ENCODE measurements at places on chromosomes 2 and 18.

GRCh38 chr2:17594533-17595401 lies 54.3 kb downstream of the VSNL1 start:
- DNase-seq, result no peak

- no peak for DNase-seq
These were observed 7.9 kb downstream of the TUBB6 start for GRCh38 chr18:12315911-12316310.

GRCh38 chr2:217790681-217791392 lies 212.0 kb downstream of the TNS1 start:
- DNase-seq, result no peak

DNA sequence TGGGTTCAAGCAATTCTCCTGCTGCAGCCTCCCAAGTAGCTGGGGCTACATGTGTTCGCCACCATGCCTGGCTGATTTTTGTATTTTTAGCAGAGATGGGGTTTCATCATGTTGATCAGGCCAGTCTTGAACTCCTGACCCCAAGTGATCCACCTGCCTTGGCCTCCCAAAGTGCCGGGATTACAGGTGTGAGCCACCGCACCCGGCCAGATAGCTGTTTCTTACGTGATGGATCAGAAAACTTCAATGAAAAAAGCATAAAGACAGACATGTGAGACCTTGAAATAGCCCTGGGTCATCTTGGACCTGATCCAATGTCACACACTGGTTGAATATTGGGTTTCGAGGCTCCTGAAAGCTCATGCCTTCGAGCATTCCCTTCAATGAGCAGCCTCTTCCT lies 66.7 kb upstream of the RTN4 start:
- no peak for DNase-seq

- peak; percentile 46 for DNase-seq
These were observed 26.3 kb downstream of the DHRS9 start for GRCh38 chr2:169095621-169096105.

GRCh38 chr2:169598982-169599381 lies 14.8 kb downstream of the PPIG start:
- DNase-seq, result no peak

DNA sequence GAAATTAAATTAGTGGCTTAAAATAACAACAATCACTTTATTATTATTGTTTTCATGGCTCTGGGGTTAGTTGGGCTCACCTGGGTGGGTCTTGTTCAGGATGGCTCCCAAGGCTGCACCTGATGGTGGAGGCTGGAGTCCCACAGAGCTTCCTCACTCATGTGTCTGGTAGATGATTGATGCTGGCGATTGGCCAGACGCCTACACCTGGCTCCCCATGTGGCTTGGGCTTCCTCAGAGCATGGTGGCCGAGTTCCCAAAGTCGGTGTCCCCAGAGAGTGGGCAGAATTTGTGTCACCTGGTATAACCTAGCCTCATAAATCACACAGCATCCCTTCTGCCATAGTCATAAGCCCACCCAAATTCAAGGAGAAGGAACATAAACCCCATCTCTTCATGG lies 18.2 kb downstream of the DBI start:
- no peak for DNase-seq

DNA sequence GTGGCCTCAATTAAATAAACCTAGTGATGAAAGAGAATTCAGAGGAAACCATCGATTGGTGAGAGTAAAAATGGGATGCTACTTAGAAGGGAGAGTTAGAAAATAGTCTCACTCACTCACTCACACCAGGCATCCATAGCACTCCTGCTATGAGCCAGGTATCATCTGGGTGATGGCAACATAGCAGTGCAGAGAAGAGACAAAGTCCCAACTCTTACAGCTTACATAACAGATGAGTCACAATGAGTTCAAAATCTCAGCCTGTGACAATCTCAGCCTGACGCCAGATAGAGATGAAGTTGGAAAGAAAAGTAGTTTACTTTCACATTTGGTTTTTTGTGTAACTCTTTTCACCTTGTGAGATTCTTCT lies 55.4 kb upstream of the THOC1 start:
- DNase-seq, result no peak

GRCh38 chr2:11128243-11128951 lies 26.9 kb upstream of the SLC66A3 start:
- DNase-seq, result no peak

DNA sequence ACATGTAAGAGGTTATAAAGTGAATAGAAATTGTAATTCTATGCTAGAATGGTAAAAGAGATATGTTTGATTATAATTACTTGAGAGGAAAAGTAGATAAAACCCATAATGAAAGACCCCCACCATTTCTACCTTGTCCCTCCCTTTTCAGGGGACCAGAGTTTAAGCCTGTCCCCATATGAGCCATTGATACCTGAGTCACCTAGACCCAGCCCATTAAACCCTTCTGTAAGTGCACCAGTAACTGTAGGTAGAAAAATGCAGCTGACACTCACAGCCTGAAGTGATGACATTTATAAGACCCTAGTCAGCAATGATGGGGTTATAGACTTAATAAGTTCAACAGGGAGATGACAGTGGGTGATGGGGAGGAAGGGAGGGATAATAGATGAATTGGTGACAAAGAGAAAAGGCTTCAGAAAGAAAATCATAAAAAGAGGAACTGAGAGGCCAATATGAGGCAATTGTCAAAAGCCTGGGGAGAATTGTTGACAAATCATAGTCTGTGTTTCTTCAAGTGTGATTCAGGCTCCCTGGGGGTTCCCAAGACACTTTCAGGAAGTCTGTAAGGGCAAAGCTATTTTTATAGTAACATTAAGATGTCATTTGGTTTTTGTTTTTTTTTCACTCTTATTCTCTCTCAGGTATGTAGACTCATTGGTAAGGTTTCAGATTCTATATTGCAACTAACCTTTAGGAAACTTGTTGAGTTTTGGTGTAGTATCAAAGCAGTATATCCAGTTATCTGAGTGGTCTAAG lies 544.2 kb downstream of the SATB2 start:
- no peak for DNase-seq

- no peak for DNase-seq
These were observed 24.8 kb downstream of the TNS1 start for GRCh38 chr2:217977840-217978535.

DNA sequence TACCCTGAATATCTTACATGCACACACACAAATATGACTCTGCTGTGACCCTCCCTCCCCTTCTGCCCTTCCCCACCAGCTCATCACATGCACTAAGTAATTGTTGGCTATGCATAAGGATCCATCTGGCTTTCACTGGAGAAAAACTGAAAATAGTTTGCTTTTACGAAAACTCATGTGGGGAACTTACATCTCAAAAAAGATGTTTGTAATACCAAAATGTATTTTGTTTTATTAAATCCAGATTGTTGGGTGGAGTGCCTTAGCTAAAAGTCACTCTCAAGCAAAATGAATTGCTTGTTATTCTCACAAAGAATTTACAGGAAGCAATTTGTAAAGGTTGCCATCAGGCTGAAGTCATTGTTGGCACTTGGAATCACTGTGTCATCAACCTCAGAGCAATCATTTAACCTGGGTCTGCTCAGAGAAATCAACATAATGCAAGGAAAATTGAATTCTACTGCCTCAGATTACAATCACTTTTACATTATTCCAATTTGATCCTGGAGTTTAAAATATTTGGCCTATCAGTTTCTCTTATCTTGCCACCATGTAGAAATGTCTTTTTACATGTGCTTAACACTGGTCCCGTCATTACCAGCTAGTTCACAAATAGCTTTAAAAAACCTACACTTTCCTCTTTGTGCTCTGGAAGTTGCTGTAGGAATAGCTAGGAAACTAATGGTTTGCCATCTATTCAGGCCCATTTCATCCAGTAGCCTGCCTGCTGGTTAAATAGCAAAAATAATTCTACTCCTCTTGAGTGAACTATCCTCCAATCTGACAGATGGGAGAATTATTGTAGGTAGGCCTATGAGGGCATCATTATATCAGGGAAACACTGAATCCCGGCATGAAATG lies 90.3 kb upstream of the TMEM17 start:
- DNase-seq, result peak; percentile 89

DNA sequence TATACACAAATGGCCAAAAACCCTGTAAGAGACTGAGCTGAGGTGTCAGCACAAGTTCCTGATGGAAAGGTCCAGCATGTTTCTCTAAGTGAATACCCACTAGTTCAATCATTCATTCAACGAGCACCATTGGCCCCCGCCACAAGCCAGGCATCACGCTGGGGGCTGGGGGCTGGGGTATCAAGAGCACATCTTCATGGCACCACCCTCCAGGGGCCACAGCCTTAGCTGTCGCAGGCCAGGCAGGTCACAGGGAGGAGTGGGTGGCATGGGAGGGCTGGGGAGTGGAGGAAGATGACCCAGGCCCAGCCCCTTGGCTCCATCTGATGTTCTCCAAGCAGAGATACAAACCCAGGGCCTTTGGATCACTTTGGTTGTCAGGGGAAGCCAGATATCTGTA lies 97.9 kb downstream of the ACKR3 start:
- no peak for DNase-seq

DNA sequence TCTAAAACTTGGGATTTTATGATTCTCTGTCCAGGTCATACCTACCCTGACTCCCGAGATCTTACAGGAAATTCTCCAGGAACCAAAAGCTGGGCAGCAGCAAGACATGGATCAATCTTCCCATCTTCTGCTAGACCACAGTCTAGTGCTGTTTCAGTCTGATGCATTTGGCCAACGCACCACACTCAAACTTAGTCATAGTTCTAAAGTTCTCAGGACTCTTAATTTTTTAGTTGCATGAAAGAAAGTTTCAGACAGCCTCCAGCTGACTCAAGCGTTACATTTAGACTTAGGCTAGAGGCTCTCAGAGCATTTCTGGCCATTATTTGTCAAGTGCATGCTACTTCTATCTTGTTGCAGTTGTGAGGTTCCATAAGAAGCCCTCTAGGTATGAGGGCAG lies 230.1 kb upstream of the CCDC150 start:
- DNase-seq, result no peak

- DNase-seq, result no peak
These were observed 91.0 kb upstream of the LCLAT1 start for GRCh38 chr2:30356071-30356470.

DNA sequence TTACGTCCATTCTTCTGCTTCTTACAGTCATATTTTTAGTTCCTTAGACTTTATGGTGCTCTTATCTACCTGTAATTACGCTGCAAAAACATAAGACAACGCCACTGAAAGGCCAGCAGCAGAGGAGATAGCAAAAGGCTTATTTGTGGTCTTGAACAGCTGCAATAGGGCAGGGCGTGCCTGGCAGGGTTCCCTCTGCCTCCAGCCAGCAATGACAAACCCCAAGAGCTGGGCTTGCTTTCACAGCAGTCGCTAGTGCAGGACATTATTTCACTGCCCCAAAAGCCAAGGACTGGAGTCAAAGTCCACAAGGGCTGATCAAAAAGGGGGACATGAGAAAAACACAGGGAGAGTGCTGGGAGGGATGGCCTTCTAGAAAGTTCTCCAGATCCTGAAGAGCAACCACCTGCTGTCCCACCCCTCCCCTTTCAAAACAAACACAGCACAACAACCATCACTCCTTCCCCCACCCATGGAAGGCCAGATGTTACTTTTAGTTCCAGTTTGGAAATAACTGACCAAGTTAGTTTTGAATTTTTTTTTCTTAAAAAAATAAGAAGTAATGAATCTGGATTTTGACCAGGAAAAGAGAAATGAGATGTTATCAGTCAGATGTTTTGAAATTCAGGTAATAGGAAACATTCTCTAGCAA lies 127.8 kb downstream of the RBMS1 start:
- no peak for DNase-seq

GRCh38 chr2:40095000-40095399 lies 315.9 kb upstream of the THUMPD2 start:
- no peak for DNase-seq

GRCh38 chr2:231707625-231707926 lies 749 bp upstream of the PTMA start:
- no peak for DNase-seq

- no peak for DNase-seq
These were observed 109.0 kb downstream of the COL6A3 start for GRCh38 chr2:237304763-237305514.

DNA sequence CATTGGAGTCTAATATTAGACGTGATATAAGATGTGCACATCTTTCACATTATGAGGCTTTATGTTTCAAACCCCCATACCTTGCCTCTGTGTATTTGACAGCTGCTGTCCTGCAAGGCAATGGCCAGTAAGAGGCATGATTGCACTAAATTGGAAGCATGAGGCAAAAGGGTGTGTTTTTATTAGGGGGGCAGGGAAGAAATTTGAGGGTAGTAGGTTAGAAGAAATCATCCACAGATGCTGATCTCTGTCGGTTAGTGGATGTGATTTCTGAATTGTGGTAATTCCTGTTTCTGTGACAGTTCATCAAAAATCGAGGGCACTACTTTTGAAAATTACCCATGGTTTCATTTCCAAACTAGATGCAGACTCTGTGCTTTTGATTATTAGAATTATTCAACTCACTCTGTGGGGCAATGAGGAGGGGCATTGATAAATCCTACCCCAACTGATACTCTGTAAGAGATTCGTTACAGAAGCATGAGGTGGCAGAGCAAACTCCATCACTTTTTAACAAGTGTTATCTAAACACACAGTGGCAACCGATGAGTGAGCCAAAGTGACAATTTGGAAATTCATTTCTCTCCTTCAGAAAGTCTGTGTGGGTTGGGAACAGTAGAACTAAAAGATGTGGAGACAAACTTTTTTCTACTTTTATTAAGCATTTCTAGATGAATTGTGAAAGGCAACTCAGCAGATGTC lies 453.0 kb downstream of the ARHGAP15 start:
- DNase-seq, result no peak

GRCh38 chr18:34098109-34098508 lies 126.6 kb downstream of the NOL4 start:
- no peak for DNase-seq

DNA sequence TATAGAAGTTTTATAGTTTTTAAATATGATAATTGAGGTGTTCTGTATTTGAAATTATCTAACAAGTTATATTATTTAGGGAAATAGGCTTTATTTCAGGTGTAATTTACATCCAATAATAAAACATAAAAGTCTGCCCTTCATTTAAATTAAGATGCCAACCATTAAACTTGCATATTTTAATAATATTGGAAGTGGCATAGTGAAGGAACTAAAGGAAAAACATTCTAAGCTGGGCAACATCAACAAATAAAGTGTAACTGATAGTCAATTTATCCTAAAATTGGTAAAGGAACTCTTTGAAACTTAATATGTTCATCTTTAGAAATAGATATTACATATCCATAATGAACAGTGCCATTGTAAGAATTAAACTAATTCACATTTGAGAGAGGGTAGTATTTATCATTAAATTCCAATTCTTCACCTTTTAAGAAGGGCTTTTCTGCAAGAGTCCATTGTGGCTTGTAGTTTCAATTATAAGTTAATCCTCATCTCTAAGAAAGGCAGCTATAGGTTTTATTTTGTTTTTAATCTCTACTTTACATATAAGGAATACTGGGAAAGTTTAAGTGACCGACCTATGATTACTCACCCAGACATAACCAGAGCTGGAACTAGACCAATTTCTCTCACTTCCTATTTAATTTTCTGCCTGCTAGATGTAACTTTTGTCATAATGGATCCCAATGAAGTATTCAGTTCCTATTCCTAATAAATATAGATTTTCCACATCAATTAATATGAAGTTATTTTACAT lies 401.6 kb downstream of the XIRP2 start:
- no peak for DNase-seq

DNA sequence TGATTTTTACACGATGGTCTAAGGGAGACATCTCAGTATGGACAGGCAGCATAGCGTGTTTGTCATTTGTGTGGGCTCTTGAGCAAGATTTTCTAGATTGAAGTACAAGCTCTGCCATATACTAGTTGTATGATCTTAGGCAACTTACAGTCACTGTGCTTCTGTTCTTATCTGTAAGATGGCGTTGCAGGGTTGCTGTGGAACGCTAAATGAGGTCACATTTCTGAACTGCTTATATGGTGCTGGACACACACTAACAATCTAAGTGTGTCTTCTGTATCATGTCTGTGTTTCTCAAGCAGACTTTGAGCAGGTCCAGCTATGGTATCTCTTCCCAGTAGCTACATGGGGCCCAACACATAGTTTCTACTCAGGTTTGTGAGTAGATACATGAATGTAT lies 29.2 kb downstream of the PARD3B start:
- no peak for DNase-seq
